IMR-90 (cell line): ENCODE measurements at places on chromosomes 1 and 21. TPM values are rescaled to one million over a fixed set of nuclear protein-coding genes. Genes with fewer than 3 reads are reported as not detected.

Gene OLFM3
- total RNA-seq: not detected in 2 replicates

DNA sequence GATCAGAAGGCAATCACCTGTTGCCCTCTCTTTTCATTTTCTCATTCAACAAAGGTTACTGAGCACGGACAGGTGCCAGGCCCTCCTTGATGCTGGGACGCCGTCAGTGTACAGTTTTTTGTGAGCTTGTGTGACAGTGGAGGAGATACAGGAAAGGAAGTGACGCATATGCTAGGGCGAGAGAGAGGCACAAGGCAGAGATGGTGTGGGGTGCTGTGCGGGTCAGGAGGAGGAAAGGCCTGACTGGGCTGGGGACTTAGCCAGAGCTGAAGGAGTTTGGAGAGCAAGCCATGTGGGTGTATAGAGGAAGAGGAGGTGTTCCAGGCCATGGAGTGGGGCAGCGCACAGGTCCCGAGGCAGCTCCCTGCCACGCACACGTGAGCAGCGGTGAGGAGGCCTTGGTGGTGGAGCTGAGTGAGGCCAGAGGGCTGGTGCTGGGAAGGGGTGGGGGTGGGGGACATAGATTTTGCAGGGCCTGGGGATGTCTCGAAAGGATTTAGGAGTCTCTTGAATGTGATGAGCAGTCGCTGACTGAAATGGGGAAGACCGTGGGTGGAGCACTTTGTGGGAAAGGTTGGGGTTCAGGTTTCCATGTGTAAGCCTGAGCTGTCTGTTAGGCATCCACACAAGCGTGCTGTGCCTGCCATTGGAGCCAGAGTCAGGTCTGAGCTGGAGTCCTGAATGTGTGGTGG, 46.0 kb downstream of the TRAPPC10 start:
- no peak overlapping the region for H3K27ac ChIP-seq
- H3K4me1 ChIP-seq: peaks cover 5% of the 10 kb centered on the region
- H3K4me3 ChIP-seq: no peak overlapping the region

Gene ZFP69B
- 6.8 and 8.1 TPM in 2 replicates for total RNA-seq

DNA sequence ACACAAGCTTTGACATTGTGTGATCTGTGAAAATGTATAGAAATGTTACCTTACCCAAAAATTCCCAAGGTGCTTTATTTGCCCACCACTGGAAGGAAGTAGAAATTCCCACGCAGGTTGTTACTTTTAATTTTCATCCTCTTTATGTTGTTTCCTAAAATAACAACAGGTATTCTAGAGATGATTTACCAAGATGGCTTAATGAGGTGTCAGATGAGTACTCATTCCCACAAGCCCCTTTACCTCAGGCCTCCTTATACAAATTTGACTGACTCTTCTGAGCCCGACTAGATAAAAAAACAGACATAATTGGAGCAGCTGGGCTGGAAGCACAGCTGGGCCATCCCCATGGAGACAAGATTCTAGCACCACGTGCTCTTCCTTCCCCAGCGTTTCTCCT, 114.6 kb downstream of the LIPI start:
- no peaks in the 10 kb centered on the region for H3K27me3 ChIP-seq
- H3K4me1 ChIP-seq: no peaks in the 10 kb centered on the region
- no peak overlapping the region for H3K4me3 ChIP-seq
- no peaks in the 10 kb centered on the region for H3K36me3 ChIP-seq
- DNase-seq: no peak

Gene FUCA1
- 2.8 and 2.9 TPM in 2 replicates for total RNA-seq

DNA sequence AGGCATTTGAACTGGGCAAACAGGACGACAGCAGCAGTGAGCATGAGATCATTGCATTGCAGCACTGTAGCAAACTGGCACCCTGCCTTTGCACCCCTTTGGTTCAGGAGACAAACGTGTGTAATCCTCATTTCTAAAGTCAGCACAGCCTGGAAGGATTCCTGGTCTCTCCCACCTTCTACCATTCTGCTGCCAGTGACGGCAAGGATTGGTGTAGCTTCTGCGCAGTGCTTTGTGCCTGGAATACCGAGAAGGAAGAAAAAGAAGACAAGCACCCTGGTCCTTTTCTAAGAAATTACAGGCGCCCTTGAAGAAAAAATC, 805.3 kb downstream of the USP25 start:
- H3K36me3 ChIP-seq: no peaks in the 10 kb centered on the region
- no peak overlapping the region for H3K4me3 ChIP-seq
- peaks cover 3% of the 10 kb centered on the region; the same call in 1 of the 2 replicates for H3K4me1 ChIP-seq
- no peak overlapping the region for H3K27ac ChIP-seq

- H3K4me1 ChIP-seq: no peaks in the 10 kb centered on the region
- no peak overlapping the region for H3K4me3 ChIP-seq
Observed at GRCh38 chr1:225963735-225964530, 22.9 kb upstream of the LEFTY2 start.

DNA sequence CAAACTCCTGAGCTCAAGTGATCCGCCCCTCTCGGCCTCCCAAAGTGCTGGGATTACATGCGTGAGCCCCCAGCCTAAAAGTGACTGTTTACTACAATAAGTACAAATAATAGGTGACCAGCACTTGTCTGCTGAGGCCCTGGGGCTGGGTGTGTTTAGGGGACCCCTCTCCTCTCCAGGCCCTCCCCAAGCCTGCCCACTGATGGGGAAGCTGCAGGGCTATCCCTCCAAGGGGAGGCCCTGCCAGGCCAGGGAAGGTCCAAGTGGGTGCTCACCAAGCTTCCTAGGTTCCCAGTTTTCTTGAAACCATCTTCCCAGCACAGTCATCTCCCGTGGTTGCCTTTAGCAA, 60.7 kb downstream of the H3-3A start:
- no peaks in the 10 kb centered on the region for H3K27me3 ChIP-seq
- DNase-seq: no peak
- H3K27ac ChIP-seq: no peak overlapping the region
- H3K36me3 ChIP-seq: no peaks in the 10 kb centered on the region
- H3K4me3 ChIP-seq: no peak overlapping the region

DNA sequence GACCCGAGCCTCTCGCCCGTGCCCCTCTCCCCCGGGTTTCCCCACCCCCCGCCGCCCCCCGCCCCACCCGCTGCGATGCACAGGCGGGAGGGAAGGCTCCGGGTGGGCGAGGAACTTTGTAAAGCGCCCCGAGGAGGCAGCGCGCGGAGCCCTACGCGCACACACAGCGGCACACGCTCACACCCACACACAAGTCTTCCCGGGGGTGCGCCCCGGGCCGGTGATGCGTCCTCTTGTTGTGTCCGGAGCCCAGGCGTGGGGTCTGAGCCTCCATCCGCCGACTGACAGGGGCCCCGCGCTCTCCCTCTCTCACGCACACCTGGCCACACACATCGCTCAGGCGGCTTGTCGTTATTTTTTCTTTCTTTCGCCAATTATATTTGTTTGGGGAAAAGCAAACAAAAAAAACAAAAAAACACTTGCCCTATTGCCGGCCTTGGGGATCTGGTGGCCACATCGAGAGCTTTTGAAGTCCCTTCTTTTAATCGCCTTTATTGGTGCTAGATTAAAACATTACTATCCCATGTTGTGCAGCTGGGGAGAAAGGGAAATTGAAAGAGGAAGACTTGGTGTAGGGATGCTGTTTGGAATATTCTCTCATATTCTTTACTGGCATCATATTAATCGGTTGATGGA, 770 bp downstream of the NTNG1 start:
- H3K4me1 ChIP-seq: no peaks in the 10 kb centered on the region
- no peak overlapping the region for H3K27ac ChIP-seq
- peak overlapping the region; percentile 46 for H3K4me3 ChIP-seq
- H3K36me3 ChIP-seq: no peaks in the 10 kb centered on the region
- H3K27me3 ChIP-seq: peaks cover 5% of the 10 kb centered on the region; the same call in 1 of the 2 replicates
- no peak for DNase-seq

GRCh38 chr1:19400192-19400611, 85.1 kb downstream of the CAPZB start:
- peaks cover 46% of the 10 kb centered on the region for H3K4me1 ChIP-seq
- peaks cover 12% of the 10 kb centered on the region for H3K36me3 ChIP-seq
- H3K27me3 ChIP-seq: no peaks in the 10 kb centered on the region
- DNase-seq: no peak
- H3K4me3 ChIP-seq: no peak overlapping the region
- H3K27ac ChIP-seq: no peak overlapping the region

Gene GBP4
- total RNA-seq: not detected in 2 replicates

DNA sequence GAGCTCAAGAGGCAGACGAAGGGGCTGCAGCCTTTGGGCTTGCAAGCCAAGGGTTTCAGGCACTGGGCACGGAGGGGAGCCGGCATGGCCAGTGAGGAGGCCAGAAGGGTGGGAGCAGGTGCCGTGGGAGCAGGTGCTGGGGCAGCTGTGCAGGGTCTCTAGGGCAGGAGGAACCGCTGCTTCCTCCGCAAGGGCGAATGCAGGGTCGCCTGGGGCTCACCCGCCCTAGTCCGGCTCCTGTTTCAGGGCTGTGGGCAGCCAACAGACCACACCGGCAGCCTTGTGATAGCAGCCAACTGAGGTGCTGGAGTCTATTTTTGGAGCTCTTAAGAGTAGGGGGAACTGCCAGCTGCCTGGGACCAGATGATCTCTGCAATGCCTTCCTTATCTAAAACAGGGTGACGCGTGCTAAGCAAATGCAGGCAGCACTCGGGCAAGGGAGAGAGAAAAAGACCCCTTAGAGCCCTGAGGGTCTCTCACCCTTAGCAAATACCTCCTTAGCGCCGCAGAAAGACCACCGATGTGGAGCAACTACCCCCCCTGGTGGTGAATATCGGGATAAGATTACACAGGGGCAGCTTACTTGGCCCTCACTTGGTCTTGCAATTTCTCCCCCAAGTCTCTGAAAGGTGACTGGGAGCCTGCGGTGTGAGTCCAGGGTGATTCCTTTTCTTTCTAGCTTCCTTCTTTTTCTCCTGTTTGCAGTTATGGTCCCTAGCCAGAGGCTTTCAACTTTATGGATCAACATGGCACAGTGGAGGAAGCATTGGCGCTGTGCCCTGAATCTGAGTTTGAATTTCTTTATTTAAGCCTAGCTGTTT, 20.7 kb upstream of the MAPKAPK2 start:
- H3K4me3 ChIP-seq: no peak overlapping the region
- H3K4me1 ChIP-seq: no peaks in the 10 kb centered on the region
- no peak overlapping the region for H3K27ac ChIP-seq
- H3K36me3 ChIP-seq: no peaks in the 10 kb centered on the region
- peak; percentile 66 for DNase-seq

DNA sequence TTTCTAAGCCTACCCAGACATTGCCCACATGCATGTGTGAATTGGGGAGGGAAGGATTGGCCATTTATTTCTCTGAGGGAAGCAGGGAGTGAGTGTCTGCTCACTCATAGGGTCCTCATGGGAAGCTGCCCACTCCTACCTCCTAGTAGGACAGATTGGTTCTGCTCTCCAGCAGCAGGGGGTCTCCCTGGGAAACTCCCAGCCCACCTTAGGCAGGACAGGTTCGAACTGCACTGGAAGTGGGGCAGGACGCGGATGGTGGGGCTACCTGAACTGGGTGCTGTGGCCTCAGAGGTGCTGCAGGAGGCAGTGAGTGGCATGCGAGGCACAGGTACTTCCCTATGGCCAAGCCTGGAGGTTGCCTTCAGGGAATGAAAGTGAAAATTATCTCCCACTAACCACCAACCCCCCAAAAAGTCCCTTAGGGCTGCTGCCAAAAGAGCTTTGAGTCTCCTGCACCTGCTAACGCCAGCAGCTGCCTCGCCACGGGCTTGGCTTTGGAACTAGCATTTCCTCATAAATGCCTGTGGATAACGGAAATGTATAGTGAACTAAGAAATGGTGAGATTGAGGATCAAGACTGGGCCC, 157.0 kb upstream of the COA6 start:
- no peaks in the 10 kb centered on the region for H3K36me3 ChIP-seq
- H3K4me3 ChIP-seq: no peak overlapping the region
- H3K27me3 ChIP-seq: peaks cover 8% of the 10 kb centered on the region
- DNase-seq: no peak
- H3K27ac ChIP-seq: no peak overlapping the region
- no peaks in the 10 kb centered on the region for H3K4me1 ChIP-seq

DNA sequence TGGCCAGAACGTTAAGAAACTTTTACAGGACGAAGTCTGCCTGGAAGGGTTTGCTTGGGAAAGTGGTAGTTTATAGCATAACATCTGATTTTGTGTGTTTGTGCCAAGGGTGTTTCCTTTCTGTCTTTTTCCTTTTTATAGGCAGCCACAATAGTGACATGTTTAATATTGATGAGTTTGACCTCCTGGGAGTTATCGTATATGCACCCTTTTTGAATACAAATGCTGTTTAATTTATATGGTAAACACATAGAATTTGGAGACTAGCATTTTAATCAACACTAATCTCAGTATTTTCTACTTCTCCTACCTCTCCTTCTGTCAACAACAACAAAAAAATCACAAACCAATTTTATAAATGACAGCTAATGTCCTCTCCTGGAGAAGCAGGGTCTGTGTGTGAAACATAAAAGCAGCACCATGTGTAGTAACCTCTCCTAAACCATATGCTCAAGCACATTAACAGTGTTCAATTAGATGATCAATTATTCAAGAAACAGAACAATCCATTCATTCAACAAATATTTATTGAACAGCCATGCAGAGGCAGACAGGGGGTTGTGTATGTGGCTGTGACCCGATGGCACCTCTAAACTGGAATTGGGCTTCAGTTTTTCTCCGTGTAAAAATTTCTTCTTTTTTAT, 604 bp upstream of the FMN2 start:
- H3K27ac ChIP-seq: peak overlapping the region; percentile 32; the same call in 1 of the 2 replicates
- H3K4me1 ChIP-seq: peaks cover 8% of the 10 kb centered on the region
- H3K36me3 ChIP-seq: no peaks in the 10 kb centered on the region
- no peaks in the 10 kb centered on the region for H3K27me3 ChIP-seq
- H3K4me3 ChIP-seq: peak overlapping the region; percentile 89

Gene GPR153
- 1.7 and 1.8 TPM in 2 replicates for total RNA-seq

- H3K4me1 ChIP-seq: peaks cover 4% of the 10 kb centered on the region; the same call in 1 of the 2 replicates
- no peak for DNase-seq
- no peak overlapping the region for H3K4me3 ChIP-seq
- H3K36me3 ChIP-seq: peaks cover 3% of the 10 kb centered on the region; the same call in 1 of the 2 replicates
- no peak overlapping the region for H3K27ac ChIP-seq
Observed at GRCh38 chr1:13735168-13735930, 35.4 kb downstream of the PRDM2 start.
